ENCODE measurements at places on chromosomes 11 and 22.

DNA sequence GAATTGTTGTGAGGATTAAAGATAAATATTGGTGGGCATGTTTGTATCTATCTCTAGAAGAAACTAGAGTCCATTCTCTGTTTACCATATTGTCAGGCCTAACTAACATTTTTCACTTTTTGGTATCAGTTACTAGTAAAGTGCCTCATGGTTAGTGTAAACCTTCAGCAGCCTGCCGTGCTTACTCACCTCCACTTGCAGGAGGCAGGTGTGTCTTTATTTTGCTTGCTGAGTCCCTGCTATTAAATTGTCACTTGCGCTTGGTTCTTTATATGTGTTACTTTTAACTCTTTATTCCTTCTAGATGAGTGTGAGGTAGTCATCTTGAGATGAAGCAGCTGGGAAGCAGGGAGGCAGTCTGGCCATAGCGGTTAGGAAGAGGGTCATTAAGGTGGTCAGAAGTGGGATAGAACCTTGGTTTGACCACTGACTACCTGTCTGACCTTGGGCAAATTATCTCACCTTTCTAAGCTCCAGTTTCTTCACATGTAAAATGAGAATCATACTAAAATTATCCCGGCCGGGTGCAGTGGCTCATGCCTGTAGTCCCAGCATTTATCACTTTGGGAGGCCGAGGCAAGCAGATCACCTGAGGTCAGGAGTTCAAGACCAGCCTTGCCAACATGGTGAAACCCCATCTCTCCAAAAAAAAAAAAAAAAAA is 21.2 kb downstream of the PPP6R3 start:
- no peak for DNase-seq

DNA sequence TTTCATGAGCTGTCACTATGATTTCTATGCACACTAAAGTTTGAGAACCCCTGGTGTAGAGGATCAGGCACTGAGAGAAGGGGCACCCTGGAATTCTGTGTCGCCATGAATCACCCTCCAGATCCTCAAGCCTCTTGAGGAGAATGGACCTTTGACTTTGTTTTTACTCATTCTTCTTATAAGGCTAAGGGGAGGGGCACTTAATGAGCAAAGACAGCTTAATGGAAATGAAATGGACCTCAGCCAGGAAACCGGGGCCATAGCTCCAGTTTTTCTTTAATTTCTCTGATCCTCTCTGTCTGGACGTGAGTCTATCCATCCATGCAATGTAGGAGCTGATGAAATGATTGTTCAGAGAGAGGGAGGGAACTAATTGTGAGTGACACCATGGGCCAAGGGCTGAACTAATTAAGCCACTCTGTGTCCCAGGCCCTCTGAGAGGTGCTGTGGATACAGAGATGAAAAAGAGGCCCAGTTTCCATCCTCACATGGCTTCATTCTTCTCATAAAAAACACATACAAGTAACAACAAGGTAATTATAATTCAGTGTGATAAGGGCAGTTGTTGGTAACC is 32.8 kb downstream of the OR2AT4 start:
- DNase-seq: no peak

GRCh38 chr11:113305440-113306336 is 8.7 kb upstream of the TTC12 start:
- DNase-seq: peak; percentile 75

DNA sequence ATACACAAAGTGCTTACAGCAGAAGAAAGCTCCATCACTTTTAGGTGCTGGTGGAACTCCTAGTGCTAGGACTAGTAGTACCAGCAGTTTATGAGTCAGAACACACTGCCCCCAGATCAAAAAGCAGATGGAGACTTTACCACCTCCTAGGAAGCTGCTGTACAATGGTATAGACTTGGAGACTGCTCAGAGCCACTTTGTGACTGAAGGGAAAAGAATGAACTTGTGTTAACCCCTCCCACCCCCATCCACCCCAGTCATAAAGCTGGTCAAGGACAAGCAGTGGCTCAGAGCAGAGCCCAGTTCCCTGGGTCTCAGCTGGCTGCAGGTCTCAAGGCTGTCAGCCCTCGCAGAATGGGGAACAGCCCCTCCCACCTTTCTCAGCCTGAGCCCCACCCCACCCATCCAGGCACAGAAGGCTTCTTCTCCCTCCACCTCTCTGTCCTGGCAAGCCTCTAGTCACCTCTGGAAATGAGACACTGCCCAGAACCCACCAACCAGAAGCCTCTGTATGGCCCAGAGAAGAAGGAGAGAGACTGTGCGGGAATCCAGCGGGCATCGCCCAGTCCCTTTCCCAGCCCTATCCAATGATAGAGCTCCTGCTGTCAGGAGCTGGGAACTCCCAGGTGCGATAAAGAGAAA is 23.8 kb downstream of the PACSIN2 start:
- no peak for DNase-seq

DNA sequence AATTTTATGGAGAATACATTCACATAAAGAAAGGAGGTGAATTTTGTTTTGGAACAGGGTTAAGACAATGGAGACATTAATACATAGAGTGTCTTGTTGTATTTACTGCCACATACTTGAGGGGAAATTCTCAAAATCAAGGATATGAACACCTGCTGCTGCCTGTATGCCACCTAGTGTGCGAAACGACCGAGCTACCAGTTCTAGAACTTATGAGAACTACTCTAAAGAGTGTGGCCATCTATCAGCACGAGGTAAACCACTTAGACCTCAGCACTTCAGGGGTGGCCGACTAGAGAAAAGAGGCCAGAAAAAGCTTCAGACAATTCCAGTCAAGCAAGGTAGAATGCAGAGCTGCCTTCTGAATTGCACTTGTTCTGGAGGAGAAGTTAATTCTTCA is 1.5 kb upstream of the AGBL2 start:
- DNase-seq: no peak

DNA sequence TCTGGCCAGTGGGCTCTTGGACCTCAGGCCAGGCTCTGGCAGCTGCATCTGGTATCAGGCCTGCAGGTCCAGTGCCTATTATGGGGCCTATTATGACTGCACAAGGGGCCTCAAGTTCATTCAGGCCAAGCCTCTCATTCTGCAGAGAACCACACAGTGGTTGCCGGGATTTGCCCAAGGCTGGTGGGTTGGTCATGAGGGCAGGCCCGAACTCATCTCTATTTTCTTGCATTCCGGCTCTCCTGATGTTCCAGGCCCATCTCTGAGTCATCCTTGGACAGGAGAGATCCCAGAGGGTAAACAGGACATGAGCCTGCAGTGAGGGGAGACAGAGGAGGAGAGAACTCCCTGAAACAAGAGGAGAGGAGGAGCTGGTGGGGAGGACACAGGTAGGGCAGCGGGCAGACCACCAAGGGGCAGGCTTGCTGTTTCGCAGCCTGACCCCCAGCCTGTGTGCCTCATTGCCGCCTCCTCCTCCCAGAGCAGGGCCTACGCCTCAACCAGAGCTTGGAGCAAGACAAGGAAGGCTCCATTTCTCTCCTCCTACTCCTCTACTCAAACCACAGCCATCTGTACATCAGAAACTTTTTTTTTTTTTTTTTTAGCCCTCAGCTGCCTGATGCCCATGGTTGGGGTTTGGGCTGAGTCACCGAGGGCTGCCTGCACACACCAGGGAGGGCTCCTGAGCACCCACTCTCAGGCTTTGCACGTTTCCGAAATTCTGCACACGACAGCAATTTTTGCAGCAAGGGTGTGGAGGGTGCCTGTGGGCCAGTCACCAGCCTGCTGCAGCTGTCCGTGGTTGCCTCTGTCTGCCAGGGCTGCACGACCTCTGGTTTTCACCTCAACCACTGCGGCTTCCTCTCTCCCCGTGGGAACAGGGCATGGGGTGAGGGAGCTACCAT is 12.7 kb upstream of the TREH start:
- DNase-seq: peak; percentile 70

GRCh38 chr11:78795621-78796261 is 221.1 kb upstream of the NARS2 start:
- DNase-seq: no peak

DNA sequence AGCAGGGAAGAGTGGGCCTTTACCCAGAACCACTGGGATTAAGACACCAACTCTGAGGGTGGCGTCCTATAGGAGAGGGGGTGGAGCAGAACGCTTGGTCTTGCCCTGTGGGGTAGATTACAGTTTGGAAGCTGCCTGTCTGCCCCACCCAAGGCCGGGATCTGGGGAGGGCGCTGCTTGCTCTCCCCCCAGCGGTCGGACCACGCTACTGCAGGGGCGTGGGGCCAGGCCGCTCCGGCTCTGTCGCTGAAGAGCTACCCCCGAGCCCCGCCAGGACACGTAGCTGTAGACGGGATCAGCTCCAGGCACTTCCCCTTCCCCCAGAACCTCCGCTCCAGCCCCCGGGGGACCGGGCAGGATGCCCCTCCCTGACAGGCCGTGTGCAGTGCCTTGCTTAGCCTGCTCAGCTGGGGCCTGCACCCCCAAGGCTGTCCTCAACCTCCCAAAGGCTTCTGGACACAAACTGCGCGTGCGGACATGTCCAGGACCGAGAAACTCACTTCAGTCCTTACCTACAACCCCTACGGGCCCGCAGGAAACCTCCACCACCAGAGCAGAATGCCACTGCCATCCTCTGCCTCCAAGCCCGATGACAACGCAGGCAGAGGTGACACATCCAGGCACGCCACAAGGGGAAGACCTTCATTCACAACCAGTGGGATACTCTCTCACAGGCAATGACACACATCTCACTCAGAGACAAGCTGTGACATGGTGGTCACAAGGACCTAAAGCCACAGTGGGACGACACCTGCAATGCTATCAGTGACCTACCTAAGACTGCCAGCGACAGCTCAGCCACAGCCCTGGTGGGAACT is 3.6 kb downstream of the AHNAK start:
- peak; percentile 87 for DNase-seq

DNA sequence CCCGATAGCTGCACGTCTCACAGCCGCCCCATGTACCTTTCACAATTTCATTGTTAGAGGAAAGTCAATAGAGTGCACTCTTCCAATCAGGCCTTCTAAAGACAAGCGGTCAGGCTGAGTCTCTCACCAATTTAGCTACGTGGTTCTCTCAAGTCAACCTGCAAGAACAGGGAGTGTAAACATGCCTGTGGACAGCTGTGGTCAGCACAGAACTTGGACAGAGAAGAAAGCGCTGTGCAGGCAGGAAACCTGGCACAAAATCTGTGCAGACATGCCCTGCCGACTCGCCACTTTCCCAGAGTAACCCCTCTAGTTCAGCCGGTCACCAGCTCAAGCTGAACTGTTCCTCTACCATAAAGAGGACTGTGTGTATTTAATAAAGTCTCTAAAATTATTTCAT is 39.5 kb downstream of the CHKA start:
- no peak for DNase-seq

GRCh38 chr22:17944256-17944655 is 80.1 kb downstream of the MICAL3 start:
- DNase-seq: no peak

- no peak for DNase-seq
These were observed 35.9 kb downstream of the TCIRG1 start for GRCh38 chr11:68074584-68075352.

DNA sequence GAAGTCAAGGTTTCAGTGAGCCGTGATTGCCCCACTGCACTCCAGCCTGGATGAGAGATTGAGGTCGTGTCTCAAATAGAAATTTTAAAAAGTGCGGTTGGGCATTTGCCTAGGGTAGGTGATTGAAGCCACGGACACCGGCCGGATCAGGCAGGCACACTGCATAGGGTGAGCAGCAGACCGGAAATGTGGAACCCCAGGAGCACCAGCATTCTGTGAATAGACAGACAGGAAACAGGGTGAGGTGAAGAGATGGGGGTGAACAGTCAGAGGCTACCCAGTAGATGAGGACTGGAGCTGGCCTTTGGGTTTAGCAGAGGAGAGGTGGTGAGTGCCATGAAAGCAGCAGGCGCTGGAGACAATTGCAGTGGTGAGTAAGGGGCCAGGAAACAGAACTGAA is 43.5 kb downstream of the PPFIA1 start:
- no peak for DNase-seq

GRCh38 chr11:112453601-112454577 is 193.2 kb upstream of the PLET1 start:
- peak; percentile 53 for DNase-seq

- DNase-seq: peak; percentile 6
These were observed 87.8 kb upstream of the CRYBB3 start for GRCh38 chr22:25111579-25112517.

GRCh38 chr11:86191874-86192273 is 52.7 kb upstream of the EED start:
- DNase-seq: no peak

- DNase-seq: no peak
These were observed 86.4 kb downstream of the GGTLC2 start for GRCh38 chr22:22730655-22731373.

DNA sequence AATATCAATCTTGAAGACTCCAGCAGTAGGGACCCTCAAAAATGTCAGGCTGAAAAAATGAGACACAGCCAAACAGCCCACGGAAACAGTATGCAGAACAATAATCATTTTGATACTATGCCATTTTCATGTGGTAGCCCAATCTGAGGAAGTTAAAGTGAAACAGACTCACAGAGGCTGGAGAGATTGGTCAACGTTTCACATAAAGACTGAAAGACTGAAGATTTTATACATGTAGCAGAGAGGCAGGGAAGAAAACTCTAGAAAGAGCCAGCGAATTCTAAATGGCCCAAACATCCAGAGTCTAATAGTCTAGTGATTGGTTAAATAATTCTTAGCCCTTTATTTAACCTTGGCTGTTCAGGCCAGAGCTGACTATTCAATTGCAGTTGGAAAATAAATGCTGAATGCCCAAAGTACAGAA is 49.4 kb downstream of the MAML2 start:
- no peak for DNase-seq

- no peak for DNase-seq
These were observed 51.1 kb upstream of the THY1 start for GRCh38 chr11:119473901-119474681.

GRCh38 chr11:68028802-68029545 is 1.5 kb upstream of the NDUFS8 start:
- no peak for DNase-seq

- no peak for DNase-seq
These were observed 22.1 kb downstream of the IFITM10 start for GRCh38 chr11:1728301-1728700.

DNA sequence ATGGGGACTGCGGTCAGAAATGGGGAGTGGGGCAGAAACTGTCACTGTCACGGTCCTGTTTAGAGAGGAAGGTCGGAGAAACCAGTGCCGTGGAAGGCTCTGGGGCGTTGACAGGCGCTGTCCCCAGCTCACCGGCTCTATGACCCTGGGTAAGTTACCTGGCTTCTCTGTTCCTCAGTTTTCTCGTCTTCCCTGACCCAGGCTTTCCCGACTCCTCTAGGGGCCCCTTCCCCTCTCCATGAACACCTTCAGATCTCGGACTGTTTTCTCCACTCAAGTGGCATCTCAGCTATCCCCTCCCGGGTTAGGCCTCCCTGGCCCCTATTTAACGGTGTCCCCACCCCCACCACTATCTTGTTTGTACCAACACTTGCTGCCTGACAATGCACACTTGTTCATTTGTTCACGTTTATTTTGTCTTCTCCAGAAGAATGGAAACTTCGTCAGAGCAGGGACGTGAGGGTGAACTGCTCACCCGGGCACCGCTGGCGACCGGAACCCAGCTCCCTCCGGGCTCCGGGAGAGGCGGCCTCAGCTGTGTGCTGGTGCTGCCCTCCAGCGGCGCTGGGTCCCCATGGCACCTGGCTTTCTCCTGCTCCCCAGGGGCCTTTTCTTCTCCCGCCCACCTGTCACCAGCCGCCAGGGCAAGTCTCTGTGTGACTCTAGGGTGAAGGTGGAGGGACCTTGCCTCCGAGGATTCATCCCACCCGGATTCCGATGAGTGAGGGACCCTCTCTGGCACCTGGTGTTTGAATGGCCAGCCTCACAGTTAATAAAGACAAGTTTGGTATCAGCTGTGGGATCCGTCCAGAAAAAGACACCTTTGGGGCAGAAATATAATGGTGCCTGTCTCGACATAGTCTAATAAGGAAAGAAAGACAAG is 33.1 kb upstream of the SLC35C1 start:
- peak; percentile 93 for DNase-seq

- no peak for DNase-seq
These were observed 5.6 kb upstream of the MPEG1 start for GRCh38 chr11:59218319-59218718.
